ENCODE measurements at places on chromosomes 13 and 19. TPM values are rescaled to one million over a fixed set of nuclear protein-coding genes. Genes with fewer than 3 reads are reported as not detected.
A peak's percentile ranks its signal among the peaks of the same experiment; 100 is the strongest.

The ERCC1 gene
- 71.0 TPM for total RNA-seq

The RNF113B gene
- total RNA-seq: not detected

The CCDC70 gene
- total RNA-seq: not detected

The LHB gene
- not detected for total RNA-seq

DNA sequence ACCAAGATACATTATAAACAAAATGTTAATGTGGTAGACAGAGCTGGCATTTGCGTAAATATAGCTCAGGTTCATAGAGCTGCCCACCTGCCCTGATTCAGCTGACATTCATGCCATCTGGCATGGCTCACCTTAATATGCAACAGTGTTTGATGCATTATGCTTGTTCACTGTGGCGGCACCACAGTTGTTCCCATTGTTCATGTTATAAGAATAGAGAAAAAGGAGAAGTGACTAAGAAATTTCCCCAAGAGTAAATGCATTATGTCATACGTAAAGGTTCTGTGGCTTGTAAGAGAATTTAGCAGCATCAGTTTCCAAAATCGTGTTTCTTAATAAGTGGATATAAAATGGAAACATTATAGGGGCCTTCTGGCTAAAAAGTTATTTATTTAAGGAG is 4.5 kb downstream of the CCNA1 start:
- no peak overlapping the region for H3K4me3 ChIP-seq
- no peaks in the 10 kb centered on the region for H3K36me3 ChIP-seq
- H3K4me1 ChIP-seq: peaks cover 21% of the 10 kb centered on the region
- DNase-seq: no peak
- H3K27me3 ChIP-seq: peaks cover 36% of the 10 kb centered on the region

- no peak for DNase-seq
- no peaks in the 10 kb centered on the region for H3K4me1 ChIP-seq
- no peaks in the 10 kb centered on the region for H3K27me3 ChIP-seq
- no peak overlapping the region for H3K4me3 ChIP-seq
Measured at GRCh38 chr13:51298812-51299211, 40.7 kb upstream of the SERPINE3 start.

GRCh38 chr13:106507560-106508274 is 27.7 kb downstream of the EFNB2 start:
- peaks cover 11% of the 10 kb centered on the region for H3K27me3 ChIP-seq
- no peak overlapping the region for H3K4me3 ChIP-seq
- DNase-seq: peak; percentile 19
- no peaks in the 10 kb centered on the region for H3K36me3 ChIP-seq
- no peak overlapping the region for H3K27ac ChIP-seq

DNA sequence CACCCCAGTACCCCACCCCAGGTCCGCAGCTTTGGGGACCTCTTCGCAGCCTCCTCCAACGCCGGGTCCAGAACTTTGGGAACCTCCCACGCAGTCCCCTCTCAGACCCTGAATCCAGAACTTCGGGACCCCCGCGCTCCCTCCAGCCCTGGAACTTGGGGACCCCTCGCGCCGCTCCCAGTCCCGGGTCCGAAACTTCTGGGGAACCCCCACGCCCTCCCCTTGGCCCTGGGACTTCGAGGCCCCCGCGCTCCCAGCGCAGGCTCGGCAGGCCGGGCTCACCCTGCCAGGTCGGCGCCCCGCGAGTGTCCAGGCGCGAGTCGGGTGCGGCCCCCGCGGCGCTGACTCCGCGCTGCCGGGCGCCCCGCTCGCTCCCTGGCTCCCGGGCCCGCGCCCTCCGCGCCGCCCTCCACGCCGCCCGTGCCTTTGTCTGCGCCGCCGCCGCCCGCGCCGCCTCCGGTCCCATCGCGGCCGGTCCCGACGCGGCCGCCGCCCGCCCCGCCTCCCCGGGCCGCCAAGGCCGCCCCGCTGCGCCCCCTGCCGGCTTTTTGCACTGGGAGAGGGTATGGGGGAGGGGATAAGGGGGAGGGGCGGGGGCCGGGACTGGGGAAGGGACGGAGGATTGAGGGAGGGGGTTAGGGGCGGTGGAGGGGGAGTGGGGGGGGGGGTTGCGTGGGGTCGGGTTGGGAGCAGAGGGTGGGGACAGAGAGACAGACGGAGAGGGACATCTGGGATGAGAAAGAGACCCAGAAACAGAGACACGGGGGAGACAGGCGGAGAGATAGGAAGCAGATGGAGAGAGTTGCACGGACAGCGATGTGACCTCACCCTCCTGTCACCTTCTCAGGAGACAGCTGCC is at the start of gene HOMER3:
Gene HOMER3 (minus strand): TSS at position 449 of the 859 bp plus-strand sequence. CDS start 2,235 bp downstream, outside the sequence.
- peaks cover 27% of the 10 kb centered on the region for H3K27me3 ChIP-seq
- H3K4me3 ChIP-seq: peak within 1 kb of the TSS; percentile 80
- peaks cover 10% of the 10 kb centered on the region for H3K4me1 ChIP-seq
- no peaks in the 10 kb centered on the region for H3K36me3 ChIP-seq

- H3K27ac ChIP-seq: no peak overlapping the region
- H3K4me3 ChIP-seq: no peak overlapping the region
- H3K36me3 ChIP-seq: peaks cover 13% of the 10 kb centered on the region
- no peaks in the 10 kb centered on the region for H3K27me3 ChIP-seq
- peaks cover 42% of the 10 kb centered on the region for H3K4me1 ChIP-seq
Measured at GRCh38 chr13:42056146-42056545, 7.7 kb downstream of the DGKH start.

DNA sequence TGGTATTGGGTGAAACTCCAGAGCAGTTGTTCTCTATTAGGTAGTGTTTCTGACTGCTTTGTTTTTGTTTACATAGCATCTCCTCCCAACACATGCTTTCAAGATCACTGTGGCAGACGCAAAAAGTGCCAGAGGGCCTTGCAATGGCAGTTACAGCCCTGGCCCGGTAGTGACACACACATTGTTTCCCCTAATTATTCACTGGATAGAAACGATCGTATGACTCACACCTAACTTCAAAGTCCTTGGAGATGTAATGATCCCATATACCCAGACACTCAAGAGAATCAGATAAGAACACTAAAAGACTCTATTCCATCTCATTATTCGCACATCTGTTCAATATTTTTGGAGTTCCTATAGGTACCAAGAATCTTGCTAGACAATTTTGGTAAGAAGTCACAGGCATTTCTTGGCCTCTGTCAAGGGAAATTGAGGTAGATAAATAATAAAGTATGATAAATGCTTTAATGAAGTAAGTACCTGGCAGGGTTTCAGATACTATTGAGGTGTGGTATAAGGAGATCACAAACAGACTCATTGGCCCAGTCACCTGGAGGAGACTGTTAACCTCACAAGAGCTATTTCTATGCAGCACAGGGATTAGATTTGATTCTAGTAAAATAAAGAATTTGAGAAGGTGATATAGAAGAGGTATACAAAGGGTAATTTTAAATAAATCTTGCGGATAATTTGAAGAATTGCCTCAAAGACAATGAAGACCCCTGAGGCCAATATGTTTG is 485.3 kb downstream of the SLITRK6 start:
- H3K27ac ChIP-seq: no peak overlapping the region
- no peaks in the 10 kb centered on the region for H3K36me3 ChIP-seq
- H3K4me3 ChIP-seq: no peak overlapping the region
- H3K4me1 ChIP-seq: no peaks in the 10 kb centered on the region
- no peaks in the 10 kb centered on the region for H3K27me3 ChIP-seq
- DNase-seq: no peak

GRCh38 chr13:25375727-25376358 is 4.1 kb downstream of the ATP8A2 start:
- peaks cover 56% of the 10 kb centered on the region for H3K27me3 ChIP-seq
- H3K27ac ChIP-seq: no peak overlapping the region
- peaks cover 4% of the 10 kb centered on the region for H3K4me1 ChIP-seq
- peak; percentile 48 for DNase-seq
- H3K36me3 ChIP-seq: no peaks in the 10 kb centered on the region

GRCh38 chr19:30755581-30755980 is 383.4 kb downstream of the ZNF536 start:
- no peaks in the 10 kb centered on the region for H3K27me3 ChIP-seq
- no peak for DNase-seq
- H3K4me3 ChIP-seq: no peak overlapping the region
- H3K27ac ChIP-seq: no peak overlapping the region
- no peaks in the 10 kb centered on the region for H3K4me1 ChIP-seq
- no peaks in the 10 kb centered on the region for H3K36me3 ChIP-seq

- no peak overlapping the region for H3K27ac ChIP-seq
- peaks cover 12% of the 10 kb centered on the region for H3K4me1 ChIP-seq
- H3K4me3 ChIP-seq: no peak overlapping the region
- DNase-seq: no peak
- no peaks in the 10 kb centered on the region for H3K36me3 ChIP-seq
Measured at GRCh38 chr13:46379611-46380010, 7.4 kb downstream of the RUBCNL start.

GRCh38 chr19:51468545-51468920 is 9.8 kb upstream of the CEACAM18 start:
- H3K27ac ChIP-seq: no peak overlapping the region
- DNase-seq: no peak
- H3K36me3 ChIP-seq: no peaks in the 10 kb centered on the region
- H3K4me1 ChIP-seq: peaks cover 45% of the 10 kb centered on the region
- no peak overlapping the region for H3K4me3 ChIP-seq

DNA sequence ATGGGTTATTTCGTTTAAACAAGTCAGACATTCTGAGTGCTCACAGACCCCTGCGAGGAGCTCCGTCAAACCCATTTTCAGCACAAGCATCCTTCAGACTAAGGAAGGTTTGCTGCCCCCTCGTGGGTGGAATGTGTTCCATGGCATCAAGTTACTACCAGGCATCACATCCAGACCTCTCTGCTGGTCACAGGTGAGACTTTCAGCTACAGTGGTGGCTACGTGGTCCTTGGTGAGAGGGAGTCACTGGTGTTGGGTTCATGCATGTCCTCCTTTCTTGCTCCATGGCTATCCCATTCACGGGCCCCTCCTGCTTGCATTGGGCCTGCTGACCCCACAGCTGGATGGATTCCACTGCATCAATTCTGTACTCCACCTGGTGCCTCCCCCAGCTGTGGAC is 9.1 kb upstream of the LILRB5 start:
- H3K4me3 ChIP-seq: no peak overlapping the region
- no peaks in the 10 kb centered on the region for H3K4me1 ChIP-seq
- H3K27me3 ChIP-seq: peaks cover 41% of the 10 kb centered on the region
- no peak overlapping the region for H3K27ac ChIP-seq
- DNase-seq: peak; percentile 68
- H3K36me3 ChIP-seq: no peaks in the 10 kb centered on the region

DNA sequence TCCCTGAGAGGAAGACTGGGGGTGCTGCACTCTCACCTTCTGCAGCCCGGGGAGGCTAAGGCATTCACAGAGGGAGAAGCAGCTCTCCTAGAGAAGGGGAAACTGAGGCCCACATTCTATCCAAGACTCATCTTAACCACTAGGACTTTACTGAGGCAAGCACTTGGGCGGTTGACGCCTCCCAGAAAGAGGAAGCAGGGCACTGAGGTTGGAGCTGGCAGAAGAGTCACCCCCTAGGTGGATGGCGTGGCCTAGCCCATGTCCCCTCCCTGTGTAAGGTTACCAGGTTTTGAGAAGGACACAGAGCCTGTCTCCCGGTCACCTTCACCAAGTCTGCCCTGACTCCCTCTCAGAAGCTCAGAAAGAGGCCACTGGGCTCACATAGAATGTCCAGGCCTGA is 2.7 kb downstream of the S1PR2 start:
- no peaks in the 10 kb centered on the region for H3K27me3 ChIP-seq
- no peak overlapping the region for H3K4me3 ChIP-seq
- DNase-seq: no peak
- H3K27ac ChIP-seq: no peak overlapping the region
